ENCODE measurements at places on chromosomes 3 and 15.

GRCh38 chr3:131221731-131222130 lies 159.8 kb upstream of the NUDT16 start:
- DNase-seq, result no peak

DNA sequence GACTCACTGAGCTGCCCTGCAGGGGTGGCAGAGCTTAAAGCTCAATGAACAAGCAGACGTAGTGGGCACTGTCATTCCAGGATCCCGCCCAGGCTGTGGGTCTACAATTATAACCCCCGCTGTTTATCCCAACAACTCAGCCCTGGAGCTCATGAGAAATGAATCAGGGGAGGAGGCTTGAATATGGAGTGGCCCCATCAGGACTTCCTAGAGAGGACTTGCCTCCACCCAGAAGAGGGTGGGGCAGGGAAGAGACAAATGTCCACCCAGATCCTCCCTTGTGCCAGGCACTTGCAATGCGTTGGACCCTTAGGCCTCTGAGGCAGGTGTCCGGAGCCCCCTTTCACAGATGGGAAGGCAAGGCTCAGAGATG lies 33.0 kb downstream of the SLC6A20 start:
- DNase-seq, result no peak

GRCh38 chr3:53163444-53164387 lies 2.7 kb downstream of the PRKCD start:
- no peak for DNase-seq

GRCh38 chr15:36414670-36415069 lies 164.8 kb upstream of the CDIN1 start:
- DNase-seq, result no peak

- no peak for DNase-seq
Observed at GRCh38 chr3:77052051-77052501, 12.2 kb downstream of the ROBO2 start.

DNA sequence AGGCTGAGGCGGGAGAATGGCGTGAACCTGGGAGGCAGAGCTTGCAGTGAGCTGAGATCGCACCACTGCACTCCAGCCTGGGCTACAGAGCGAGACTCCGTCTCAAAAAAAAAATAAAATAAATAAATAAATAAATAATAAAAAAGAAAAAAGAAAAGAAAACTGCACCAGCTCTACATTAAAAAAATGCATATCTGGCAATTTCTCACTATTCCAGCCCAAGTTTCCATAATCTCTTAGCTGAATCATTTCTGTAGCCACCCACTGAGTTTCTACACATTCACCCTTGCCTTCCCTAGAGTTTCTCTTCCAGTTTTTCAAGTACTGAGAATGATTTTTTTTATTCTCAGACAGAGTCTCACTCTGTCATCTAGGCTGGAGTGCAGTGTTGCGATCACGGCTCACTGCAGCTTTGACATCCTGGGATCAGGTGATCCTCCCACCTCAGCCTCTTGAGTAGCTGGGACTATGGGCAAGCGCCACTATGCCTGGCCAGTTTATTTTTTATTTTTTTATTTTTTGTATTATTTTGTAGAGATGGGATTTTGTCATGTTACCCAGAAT lies 24.5 kb upstream of the SLC7A14 start:
- DNase-seq, result no peak

GRCh38 chr3:20161714-20162113 lies 24.3 kb downstream of the SGO1 start:
- no peak for DNase-seq

DNA sequence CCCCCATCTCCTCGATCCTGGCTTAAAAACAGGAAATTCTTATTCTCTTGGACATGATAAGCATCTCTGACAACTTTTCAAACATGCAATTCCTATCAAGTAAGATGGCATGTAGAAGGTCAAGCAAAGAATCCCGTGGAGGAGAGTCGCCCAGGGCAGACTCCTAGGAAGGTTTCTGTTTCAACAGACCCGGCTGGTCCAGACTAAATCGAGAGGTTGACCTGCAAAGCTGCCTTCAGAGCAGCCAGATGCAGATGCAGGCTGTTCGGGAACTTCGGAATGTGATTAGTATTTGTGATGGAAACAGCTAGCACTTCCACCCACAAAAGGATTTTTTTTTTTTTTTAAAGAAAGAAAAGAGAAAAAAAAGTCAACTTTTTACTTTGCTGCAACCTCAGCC lies 216.8 kb downstream of the NR1D2 start:
- DNase-seq, result no peak

DNA sequence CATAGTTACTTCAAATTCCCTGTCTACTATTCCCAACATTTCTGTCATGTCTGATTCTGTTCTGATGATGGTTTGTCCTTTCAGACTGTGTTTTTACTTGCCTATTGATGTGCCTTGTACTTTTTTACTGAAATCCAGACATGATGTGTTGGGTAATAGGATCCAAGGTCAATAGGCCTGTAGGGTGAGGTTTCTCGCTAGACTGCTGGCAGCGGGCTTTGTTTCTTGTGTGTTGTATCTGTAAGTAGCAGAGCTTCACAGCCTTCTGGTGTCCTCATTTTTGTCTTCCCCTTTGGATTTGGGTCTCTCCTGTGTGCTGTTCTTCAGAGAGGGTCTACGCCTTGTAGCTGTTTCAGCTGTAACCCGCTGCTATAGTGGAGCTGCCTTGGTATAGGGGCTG lies 140.3 kb downstream of the GABRG3 start:
- no peak for DNase-seq

- DNase-seq, result no peak
Observed at GRCh38 chr3:59904296-59904695, 854.5 kb upstream of the CFAP20DC start.

GRCh38 chr3:167886690-167887089 lies 151.2 kb downstream of the SERPINI1 start:
- no peak for DNase-seq

GRCh38 chr3:150223558-150223957 lies 184.5 kb upstream of the TSC22D2 start:
- DNase-seq, result no peak

DNA sequence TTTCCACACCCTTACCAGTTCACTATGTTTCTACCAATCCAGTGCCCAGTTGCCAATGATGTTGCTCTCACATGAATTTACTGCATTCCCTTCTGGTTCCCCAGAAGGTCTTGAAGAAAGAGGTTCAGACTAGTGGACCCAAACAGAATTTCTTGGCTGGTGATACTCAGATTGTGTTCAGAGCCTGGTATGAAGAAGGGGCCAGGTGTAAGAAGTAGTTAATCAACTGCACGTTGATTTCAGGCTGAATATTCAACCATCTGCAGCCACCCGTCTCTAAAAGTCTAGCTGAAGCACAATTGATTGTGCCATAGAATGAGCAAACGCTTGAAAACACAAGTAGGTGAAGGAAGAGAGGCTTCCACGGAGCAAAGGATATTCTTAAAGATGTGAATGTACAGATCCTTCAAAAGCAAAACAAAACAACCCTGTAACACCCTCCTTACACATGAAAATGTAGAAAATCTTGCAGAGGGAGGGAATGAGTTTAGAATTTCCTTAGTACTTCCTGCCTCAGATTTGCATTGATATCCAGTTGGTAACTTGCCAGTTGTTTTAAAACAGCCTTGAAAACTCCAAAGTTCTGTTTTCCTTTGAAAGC lies 4.7 kb downstream of the RBMS3 start:
- no peak for DNase-seq

DNA sequence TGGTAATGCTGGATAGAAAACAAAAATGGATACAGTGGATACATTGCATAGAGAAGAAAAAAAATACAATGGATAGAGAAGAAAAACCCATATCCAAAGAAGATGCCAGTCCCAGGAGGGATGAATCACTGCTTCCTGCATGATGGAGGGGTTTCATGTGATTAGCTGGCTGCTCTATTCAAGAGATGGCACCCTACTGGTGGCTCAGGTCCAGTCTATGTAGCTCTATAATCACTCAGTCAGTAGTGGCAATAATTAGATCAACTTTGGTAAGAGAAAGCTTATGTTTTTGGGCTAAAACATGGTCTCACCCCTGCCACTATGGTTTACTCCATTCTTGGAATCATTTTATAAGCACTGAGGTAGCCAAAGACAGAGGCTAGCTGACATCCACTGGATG lies 33.7 kb upstream of the NOX5 start:
- DNase-seq, result no peak

DNA sequence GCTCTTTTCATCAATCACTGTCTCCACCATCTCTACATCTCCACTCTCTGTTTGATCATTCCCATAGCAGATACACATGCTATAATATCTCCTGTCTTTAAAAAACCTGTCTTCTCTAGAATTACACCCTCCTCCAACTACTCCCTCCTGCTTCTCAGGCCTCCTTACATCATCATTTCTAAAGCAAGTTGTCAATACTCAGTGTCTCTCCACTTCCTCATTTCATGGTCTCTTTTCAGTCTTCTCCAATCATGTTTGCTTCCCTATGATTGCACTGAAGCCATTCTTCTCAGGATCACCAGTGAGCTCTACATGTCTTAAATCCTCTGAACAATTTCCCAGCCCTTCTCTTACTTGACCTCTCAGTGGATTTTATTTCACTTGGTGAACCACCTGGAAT lies 87.0 kb upstream of the ZNF280D start:
- DNase-seq, result no peak

DNA sequence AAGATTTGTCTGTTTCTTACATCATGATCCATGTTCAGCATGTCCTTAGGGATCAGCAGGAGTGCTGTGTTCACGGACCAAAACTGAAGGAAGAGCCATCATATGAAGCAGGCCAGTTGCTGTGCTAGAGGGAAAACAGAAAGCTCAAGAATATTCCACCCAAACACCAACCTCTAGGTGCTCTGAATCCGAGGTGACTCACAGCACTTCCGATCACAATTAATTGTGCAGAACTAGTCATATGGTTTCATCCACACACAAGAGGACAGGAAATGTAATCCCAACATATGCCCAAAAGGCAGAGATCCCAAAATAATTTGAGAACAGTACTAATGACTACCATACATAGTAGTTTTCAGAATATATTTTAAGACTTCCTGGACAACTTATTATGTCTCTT lies 257.9 kb upstream of the KCNH8 start:
- no peak for DNase-seq

DNA sequence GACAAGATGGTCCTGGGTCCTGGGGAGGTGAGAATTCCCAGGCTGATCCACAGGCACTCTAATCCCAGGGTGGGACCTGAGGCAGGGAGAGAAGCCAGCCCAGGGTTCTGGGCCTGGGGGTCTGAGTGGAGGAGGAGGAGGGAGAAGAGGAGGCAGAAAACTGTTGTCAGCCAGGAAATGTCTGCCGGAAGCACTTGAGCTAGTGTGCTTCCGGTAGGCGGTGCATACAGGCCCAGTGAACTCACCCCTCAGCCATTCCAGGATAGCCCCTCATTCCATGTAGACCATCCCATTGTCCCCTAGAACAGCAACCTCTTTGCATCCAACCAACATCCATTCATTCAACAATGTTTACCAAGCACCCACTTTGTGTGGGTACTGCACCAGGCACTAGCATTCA lies 47.9 kb upstream of the LCTL start:
- DNase-seq, result no peak

GRCh38 chr3:60294181-60294580 lies 957.1 kb downstream of the FHIT start:
- DNase-seq, result no peak

All from activated CD8-positive, alpha-beta memory T cell treated with anti-CD3 and anti-CD28 coated beads, Interleukin-2, amount 50 U/mL, for 4 hours (primary cell).